NCI-H460 (cell line): ENCODE measurements at places on chromosomes 11 and 22. TPM values are rescaled to one million over a fixed set of nuclear protein-coding genes. Genes with fewer than 3 reads are reported as not detected.

DNA sequence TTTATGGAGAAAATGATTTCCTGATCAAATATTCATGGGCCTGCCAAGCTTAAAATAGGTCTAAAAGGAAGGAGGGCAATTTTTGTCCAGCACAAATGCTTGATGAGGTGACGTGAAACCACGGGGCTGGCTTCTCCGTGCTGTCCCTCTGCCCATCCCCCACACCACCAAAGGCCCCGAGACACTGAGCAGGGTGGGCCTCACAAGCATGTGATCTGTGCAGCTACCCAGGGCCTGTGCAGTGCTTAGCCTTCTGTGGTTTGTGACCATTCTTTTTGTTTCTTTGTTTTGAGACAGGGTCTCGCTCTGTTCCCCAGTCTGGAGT lies 94.8 kb upstream of the RTL6 start:
- DNase-seq = no peak

- no peak for DNase-seq
Measured at GRCh38 chr11:86013713-86014112, 55.2 kb downstream of the PICALM start.

GRCh38 chr11:11514246-11514645 lies 107.6 kb downstream of the GALNT18 start:
- DNase-seq = no peak

DNA sequence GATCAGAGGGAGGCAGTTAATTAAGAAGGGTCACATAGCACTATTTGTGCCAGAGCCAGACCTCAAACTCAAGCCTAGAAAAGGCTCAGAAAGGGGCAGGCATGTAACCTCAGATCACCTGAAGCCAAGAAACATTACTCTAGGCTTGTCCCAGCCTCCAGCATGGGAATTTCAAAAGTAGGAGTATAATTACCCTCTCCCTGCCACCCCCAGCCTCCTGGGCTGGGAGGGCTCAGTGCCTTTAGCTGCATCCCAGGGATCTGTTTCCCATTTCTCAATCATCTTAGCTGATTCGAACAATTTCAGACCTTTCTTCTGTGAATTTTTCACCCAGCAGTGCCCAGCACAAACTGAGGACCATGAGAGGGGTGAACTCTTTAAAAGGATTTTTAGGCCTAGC lies 33.1 kb upstream of the LRRC10B start:
- no peak for DNase-seq

DNA sequence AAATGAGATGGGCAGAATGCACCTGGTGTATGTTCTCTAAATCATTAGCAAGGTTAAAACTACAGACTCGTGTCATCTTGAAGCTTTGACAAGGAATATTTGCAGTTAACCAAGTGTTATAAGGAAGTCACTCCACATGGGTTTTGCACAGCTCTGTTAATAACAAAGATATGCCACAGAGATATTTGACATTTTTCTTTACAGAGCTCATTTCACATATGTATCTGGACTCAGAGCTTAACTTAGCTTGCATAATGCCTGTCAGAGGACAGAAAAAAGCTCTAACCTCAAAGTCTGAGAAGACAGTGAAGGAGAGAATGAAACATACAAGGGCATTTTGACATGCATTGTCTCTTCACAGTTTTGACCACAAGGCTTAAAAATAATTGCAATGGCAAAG lies 105.5 kb downstream of the C11orf87 start:
- DNase-seq = no peak

DNA sequence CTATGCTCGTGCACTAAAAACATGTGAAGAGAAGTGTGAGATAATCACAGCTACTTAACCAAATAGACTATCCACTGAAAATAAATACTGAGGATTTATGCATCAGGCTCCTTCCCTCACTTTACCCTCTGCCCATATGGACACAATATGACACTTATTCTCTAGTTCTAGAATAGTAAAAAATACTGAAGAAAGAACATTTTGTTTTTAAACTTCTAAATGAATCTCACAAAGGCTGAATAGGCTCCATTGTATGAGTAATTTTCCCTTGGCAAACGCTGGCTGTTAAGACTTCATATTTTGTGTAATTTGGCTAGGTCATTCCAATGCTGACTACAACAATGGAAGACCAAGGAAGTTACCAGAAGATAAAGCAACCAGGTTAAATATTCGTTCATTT lies 9.9 kb downstream of the HPS5 start:
- no peak for DNase-seq

DNA sequence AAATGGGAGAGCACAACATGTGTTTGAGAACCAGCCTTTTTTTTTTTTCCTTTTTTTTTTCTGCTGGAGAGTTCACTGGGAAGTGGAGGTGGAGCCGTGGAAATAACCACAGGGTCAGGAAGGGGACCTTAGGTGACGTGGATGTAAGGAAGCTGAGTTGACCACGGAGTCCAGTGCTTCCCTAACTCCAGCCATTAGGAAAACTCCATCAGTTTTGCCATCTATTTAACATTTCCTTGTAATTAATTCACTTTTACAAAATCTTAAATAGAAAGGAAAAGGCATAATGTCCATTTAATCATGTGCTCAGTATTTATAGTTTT lies 2.0 kb upstream of the CDK2AP2 start:
- DNase-seq = no peak

The OR4D5 gene
- total RNA-seq = not detected in 2 replicates
